ENCODE measurements at places on chromosomes 3 and 15. TPM values are rescaled to one million over a fixed set of nuclear protein-coding genes. Genes with fewer than 3 reads are reported as not detected.

GRCh38 chr3:154981201-154981600 lies 98.9 kb upstream of the MME start:
- H3K27ac ChIP-seq = no peak overlapping the region
- no peaks in the 10 kb centered on the region for H3K27me3 ChIP-seq
- no peaks in the 10 kb centered on the region for H3K4me1 ChIP-seq
- H3K36me3 ChIP-seq = no peaks in the 10 kb centered on the region

DNA sequence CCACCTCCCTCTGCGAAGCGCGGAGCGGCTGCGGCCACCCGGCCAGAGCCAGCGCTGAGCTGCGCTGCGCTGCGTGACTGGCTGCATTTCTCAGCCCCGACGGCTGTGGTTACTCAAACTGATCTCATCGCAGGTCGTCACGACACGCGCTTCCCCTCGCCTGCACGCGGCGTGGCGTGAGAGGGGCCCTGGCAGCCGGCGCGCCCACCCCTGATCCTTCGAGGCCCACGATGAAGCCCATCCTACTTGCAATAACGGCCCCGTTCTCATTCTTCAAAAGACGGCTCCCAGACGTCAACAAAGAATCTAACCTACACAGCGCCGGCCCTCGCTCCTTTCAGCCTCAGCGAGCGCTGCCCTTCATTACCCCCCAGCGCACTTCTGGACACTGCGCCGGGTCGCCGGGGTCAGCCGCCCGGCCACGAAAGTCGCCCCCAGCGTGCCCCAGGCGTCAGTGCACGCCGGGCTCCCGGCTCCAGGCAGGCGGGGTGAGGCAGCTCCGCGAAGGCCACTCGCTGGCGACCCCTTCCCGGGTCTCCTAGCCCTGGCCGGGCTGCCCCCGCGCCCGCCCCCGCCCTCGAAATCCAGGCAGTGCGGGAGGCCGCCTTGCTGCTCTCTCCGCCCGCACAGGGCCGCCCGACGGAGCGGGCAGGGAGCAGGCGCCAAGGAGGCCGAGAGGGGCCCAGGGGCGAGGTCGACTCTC lies 9.9 kb upstream of the LEKR1 start:
- peak overlapping the region; percentile 51 for H3K4me3 ChIP-seq
- no peaks in the 10 kb centered on the region for H3K27me3 ChIP-seq
- H3K36me3 ChIP-seq = no peaks in the 10 kb centered on the region

DNA sequence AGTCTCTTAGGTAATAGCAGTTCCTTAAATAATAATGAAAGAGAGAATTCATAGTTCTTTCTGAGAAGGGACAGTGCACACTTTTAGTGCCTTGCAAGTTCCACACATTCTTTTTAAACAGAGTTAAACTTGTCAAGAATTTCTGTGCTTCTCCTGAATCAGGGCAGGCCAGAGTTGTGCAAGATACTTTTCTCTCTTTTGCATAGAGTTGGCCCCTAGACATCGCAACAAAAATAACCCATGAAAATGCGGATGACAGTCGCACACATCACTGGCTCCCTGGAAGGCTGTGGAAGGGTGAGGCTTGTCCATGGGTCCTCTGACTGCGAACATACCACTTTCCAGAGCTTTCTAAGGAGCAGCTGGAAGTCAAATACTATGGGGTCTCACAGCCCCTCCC lies 40.1 kb downstream of the FBLN2 start:
- no peaks in the 10 kb centered on the region for H3K36me3 ChIP-seq
- H3K27me3 ChIP-seq = no peaks in the 10 kb centered on the region
- H3K27ac ChIP-seq = no peak overlapping the region
- H3K4me1 ChIP-seq = no peaks in the 10 kb centered on the region

GRCh38 chr15:41291065-41291631 lies 41.2 kb downstream of the OIP5 start:
- H3K4me3 ChIP-seq = no peak overlapping the region
- H3K27me3 ChIP-seq = no peaks in the 10 kb centered on the region
- H3K36me3 ChIP-seq = peaks cover 29% of the 10 kb centered on the region
- no peak for DNase-seq
- H3K27ac ChIP-seq = no peak overlapping the region
- H3K4me1 ChIP-seq = peaks cover 3% of the 10 kb centered on the region

GRCh38 chr3:151599103-151599672 lies 134.5 kb upstream of the AADACL2 start:
- DNase-seq = no peak
- no peaks in the 10 kb centered on the region for H3K4me1 ChIP-seq
- H3K36me3 ChIP-seq = no peaks in the 10 kb centered on the region
- no peak overlapping the region for H3K27ac ChIP-seq
- no peaks in the 10 kb centered on the region for H3K27me3 ChIP-seq

GRCh38 chr15:78007211-78007931 lies 70.1 kb downstream of the TBC1D2B start:
- no peaks in the 10 kb centered on the region for H3K4me1 ChIP-seq
- H3K27me3 ChIP-seq = no peaks in the 10 kb centered on the region
- peaks cover 8% of the 10 kb centered on the region for H3K36me3 ChIP-seq
- no peak for DNase-seq

GRCh38 chr15:77720655-77721054 lies 87.9 kb upstream of the LINGO1 start:
- DNase-seq = no peak
- no peak overlapping the region for H3K4me3 ChIP-seq
- H3K4me1 ChIP-seq = no peaks in the 10 kb centered on the region
- no peak overlapping the region for H3K27ac ChIP-seq
- no peaks in the 10 kb centered on the region for H3K36me3 ChIP-seq
- no peaks in the 10 kb centered on the region for H3K27me3 ChIP-seq

- H3K4me3 ChIP-seq = no peak overlapping the region
- H3K27me3 ChIP-seq = no peaks in the 10 kb centered on the region
- H3K36me3 ChIP-seq = no peaks in the 10 kb centered on the region
- no peak overlapping the region for H3K27ac ChIP-seq
- H3K4me1 ChIP-seq = no peaks in the 10 kb centered on the region
Measured at GRCh38 chr3:155611456-155611855, 133.4 kb downstream of the PLCH1 start.

DNA sequence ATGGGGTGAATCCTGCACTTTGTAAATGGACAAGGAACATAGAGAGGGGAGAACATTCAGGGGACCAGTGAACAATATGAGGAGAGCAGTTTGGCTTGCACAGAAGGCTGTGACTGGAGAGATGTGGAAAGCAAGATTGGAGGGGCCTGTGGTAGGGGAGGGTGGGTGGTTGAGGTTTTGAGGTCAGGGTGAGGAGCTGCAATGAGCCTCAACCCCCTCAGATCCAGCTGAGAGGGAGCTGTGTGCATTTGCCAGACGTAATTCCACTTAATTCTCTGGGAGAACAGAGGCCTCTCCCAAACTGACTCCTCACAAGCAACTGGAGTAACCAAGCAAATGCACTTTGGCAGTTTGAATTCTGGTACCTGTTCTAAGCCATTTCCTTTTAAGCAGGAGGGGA lies 253.1 kb upstream of the TRIM42 start:
- no peaks in the 10 kb centered on the region for H3K4me1 ChIP-seq
- no peak overlapping the region for H3K4me3 ChIP-seq
- DNase-seq = no peak
- no peak overlapping the region for H3K27ac ChIP-seq
- H3K36me3 ChIP-seq = no peaks in the 10 kb centered on the region

- no peak overlapping the region for H3K27ac ChIP-seq
- no peaks in the 10 kb centered on the region for H3K4me1 ChIP-seq
- no peak overlapping the region for H3K4me3 ChIP-seq
- no peaks in the 10 kb centered on the region for H3K36me3 ChIP-seq
Measured at GRCh38 chr3:157074490-157074889, 85.5 kb downstream of the CCNL1 start.

Gene HTR3E
- total RNA-seq = not detected

Gene TMEM212
- not detected for total RNA-seq

Gene IL16
- total RNA-seq = 0.81 TPM
